ENCODE measurements at places on chromosomes 12 and 14.

DNA sequence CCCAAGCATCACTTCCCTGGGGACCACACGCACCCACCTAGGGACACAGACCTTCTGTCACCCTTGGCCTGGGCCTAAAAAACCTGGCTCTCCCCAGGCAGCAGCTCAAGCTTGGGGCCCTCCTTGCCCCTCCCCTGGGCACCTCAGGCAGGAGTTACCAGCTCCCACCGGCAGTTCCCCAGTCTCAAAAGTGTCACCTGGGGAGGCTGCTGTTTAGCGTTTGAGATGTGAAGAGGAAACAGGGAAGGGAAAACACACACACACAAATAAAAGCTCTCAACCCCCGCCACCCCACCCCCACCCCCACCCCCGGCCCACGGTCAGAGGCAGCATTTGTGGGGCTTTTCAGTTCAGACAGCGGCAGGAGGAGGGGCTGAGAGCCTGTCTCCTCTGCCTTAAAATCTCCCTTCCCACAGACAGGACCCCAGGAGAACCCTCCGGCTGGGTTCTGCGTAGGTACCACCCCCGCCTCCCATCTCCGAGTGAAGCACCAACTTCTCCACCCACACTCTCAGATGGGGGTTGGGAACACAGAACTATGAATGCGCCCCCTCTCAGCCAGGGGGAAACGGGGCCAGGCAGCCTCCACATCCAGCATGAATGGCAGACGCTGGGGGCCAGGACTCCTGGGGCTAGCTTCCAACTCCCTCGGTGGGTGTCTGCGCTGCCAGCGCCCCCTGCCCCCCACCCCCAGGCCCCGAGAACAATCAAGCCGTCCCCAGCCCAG is 3.0 kb downstream of the NCOR2 start:
- peak; percentile 38 for DNase-seq

DNA sequence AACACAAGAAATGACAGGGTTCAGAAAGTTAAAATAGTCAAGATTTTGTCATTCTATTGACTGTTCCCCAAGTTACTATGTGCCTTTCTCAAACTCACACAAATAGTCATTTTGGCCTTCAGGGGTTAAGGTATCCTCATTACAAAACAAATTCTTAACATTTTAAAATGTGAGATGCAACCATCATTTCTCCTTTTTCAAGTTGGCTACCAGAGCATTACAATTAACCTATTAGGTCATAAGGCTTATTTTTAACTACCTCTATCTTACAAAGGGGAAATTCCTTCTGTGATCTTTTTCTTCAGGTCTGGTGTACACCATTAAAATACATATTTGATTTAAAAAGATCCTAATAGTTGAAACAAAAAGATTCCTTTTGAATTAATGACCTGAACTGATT is 61.2 kb downstream of the SLC38A1 start:
- no peak for DNase-seq

GRCh38 chr14:99621948-99622347 is 17.9 kb upstream of the CCDC85C start:
- DNase-seq, result no peak

DNA sequence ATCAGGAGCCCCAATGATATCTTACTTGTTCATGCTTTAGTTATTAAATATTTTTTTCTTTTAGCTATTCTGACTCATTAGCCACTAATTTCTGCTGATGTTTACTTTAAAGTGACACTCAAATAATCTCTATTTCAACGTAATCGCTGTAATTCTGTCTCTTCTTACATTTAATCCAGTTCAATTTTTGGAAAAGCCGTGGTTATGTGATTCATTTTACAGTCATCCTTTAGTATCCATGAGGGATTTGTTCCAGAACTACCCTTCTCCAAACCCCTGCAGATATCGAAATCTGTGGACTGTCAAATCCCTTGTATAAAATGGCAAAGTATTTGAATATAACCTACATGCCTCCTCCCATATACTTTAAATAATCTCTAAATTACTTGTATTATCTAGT is 1103.4 kb downstream of the LRFN5 start:
- DNase-seq, result no peak

GRCh38 chr12:45354399-45354798 is 138.5 kb downstream of the ANO6 start:
- no peak for DNase-seq

DNA sequence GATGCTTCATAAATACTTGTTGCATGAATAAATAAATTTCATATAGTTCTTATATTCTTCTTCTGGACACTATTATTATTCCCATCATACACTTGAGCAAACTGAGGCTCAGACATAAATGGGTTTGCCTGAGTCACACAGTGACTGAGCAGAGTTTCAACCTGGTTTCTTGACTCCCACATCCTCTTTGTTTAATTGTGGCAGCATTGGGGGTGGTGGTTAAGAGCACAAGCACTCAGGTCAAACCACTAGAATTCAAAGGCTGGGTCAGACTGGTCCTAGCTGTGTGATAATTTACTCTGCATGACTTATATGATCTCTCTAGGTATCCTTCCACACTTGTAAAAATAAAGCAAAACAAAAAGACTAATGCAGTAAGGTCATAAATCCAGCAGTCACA is 274.9 kb upstream of the SRRM4 start:
- DNase-seq, result no peak

- DNase-seq, result no peak
Observed at GRCh38 chr14:104179126-104179525, 40.7 kb downstream of the KIF26A start.

- DNase-seq, result no peak
Observed at GRCh38 chr12:90543374-90543773, 411.6 kb downstream of the CCER1 start.

DNA sequence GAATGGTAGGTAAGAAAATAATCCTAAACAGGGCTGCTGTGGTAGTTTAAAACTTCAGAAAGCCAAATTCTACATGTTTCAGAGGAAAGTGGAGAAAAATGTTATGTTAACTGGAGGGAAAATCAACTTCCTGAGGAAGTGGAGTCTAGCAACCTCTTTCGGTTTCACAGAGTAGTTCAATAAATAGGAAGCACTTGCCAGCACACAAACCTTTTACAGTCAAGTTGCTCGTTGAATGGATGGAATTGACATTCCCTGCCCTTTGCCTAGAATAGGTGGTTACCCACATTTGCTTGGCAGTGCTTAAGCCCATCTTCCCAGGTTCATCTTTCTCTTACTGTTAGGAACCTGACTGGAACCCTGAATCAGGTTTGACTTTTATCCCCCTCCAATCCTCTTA is 15.9 kb downstream of the ANKRD13A start:
- no peak for DNase-seq

- no peak for DNase-seq
Observed at GRCh38 chr12:118237908-118238307, 102.0 kb downstream of the PEBP1 start.

DNA sequence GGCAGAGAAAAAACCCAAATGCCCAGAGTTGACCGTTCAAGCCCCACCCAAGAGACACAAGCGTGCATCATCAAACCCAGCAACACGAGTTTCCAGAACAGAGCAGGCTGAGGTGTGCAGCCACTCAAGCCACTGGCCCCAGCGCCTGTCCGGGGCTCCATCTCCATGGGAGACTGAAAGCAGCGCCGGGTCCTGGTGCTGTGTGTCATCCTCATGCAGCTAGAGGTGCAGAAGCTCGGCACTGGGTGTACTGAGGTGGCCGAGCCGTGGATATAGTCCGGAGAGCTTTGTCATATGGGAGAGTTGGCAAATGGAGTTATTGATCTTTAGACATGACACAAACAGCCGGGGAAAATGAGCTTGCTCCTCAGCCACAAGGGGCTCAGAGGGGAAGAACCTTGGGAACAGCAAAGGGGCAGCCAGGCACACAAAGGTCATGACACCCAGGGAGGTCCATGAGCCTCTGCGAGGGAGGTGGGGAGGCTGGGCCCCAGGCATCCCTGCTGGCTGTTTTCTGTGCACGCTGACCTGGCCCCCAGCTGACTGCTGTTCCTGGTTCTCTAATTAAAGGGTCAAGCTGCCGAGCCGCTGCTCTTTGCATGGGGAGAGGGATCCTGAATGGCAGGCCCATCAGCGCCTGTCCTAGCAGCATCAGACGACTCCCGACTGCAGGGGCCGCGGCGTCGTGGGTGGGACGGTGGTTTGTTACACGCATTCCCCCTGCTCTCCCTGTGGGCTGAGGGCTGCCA is 145.4 kb upstream of the SFSWAP start:
- no peak for DNase-seq

- peak; percentile 43 for DNase-seq
Observed at GRCh38 chr12:124764451-124764850, 99.2 kb downstream of the SCARB1 start.

DNA sequence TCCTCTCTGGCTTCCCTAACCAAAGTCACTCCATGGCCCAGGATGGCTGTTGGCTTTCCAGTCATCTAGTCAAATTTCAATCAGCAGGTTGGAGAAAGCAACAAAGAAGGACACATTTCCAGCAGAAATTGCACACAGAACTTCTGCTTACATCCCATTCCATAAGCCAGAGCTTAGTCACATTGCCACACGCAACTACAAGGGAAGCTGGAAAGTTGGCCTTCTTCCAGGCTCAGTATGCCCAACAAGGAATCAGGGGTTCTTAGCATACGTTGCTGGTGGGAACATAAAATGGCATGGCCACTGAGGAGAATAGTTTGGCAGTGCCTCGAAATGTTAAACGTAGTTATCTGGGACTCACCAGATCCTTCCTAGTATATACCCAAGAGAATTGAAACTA is 9.3 kb upstream of the APPL2 start:
- no peak for DNase-seq

DNA sequence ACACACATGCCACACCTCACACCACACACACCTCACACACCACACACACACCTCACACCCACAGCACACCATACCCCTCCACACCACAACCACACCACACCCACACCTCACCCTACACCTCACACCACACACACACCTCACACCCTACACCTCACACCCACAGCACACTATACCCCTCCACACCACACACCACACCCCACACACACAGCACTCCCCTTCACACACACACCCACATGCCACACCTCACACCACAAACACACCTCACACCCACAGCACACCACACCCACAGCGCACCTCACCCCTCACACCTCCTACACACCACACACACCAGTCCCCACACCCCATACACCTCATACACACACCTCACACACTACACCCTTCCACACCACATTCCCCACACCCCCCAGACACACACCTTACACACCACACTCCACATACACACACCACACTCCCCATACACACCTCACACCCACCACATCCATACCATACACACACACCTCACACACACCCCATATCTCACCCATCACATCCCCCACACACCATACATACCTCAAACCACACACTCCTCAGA is 80.0 kb downstream of the ACTN1 start:
- DNase-seq, result peak; percentile 29

DNA sequence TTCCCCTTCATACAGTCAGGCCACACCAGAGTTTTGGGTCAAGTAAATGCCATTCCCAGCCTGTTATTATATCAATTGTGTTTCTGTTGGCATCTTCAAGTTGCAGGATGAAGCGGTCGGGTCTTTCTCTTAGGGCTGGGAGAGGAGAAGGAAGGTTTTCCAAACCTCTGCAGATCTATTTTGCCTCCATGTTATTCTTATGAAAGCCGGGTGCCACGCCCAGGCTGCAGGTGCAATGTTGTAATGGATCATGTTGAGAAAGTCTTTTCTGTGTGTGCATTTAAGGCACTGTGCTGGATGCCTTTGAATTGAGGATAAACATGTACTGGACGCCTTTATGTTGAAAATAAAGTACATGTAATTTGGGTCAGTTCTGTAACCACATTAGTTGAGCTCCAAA is 164.4 kb upstream of the HIF1A start:
- no peak for DNase-seq

- DNase-seq, result peak; percentile 60
Observed at GRCh38 chr12:77010691-77011548, 54.4 kb downstream of the E2F7 start.

DNA sequence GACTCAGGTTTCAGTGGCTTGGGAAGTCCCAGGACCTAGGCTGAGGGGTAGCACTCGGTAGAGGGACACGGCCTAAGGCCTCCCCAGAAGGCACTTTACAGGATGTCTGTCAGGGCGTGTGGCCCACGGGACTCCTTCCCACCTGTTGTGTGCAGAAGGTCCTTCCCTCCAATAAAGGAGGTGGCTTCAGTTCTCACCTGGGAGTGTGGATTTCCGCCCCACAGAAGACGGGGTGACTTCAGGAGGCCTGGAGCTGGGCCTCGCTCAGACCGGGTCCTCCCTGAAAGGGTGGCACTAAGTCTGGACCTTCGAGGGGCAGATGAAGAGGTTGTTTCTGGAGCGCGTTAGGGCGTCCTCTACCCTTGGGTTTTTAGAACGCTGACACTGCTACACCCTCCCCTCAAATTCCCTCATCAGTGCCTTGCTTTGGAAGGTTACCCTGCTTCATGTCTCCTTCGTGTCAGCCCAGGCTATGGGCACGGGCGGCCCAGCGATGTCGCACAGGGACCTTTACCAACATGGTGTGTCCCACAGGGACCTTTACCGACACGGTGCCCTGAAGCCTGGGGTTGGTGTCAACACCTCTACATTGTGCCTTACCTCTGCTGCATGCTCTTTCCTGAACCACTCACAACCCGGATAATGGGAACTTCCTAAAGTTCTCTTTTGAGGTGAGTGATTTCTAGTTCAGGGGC is 7.1 kb downstream of the SLC6A12 start:
- no peak for DNase-seq

- DNase-seq, result no peak
Observed at GRCh38 chr12:464484-465267, 4.9 kb downstream of the B4GALNT3 start.

Measured in stimulated activated CD4-positive, alpha-beta T cell treated with anti-CD3 and anti-CD28 coated beads, Interleukin-4, amount 100 ng/mL, for 4 hours (primary cell).